GM04504 (cell line): ENCODE measurements at places on chromosomes 3 and 15.

DNA sequence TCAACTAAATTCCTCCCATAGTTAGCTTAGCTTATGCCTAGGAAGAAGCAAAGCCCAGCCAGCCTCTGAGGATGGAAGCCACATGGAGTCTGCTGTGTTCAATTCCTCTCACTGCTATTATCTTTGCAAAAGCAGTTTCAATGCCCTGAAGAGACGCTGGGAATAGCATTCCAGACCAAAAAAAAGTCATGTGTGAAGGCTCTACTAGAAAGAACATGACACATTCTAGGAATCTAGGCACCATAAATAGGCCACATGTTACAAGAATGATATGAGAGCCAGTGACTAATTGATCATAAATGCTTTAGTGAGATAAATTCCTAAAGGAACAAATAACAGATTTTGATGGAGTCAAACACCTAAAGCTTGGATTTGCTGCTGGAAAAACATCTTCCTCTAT lies 800.8 kb downstream of the TUSC7 start:
- peak; percentile 35 for DNase-seq

- DNase-seq, result peak; percentile 24
Measured at GRCh38 chr15:61835496-61836106, 224.6 kb downstream of the VPS13C start.

DNA sequence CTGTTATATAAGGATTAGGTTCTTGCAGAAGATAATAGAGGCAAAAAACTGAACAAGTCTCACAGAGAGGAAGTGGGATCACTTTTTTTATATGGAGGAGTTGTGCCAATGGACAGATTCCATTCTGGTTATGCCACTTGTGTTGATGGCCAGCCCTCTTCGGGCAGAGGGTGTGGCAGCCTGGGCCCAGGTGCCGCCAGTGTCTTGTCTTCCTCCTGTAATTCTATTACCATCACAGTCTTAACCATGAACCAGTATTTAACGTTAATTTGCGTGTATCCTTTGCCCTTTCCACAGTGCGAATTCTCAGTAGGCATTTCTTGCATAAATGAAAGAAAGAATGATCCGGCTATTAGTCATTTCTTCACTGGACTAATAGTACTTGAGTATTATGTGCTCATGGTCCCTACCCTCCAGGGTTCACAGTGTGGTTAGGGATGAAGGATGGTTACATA lies 7.0 kb upstream of the USP4 start:
- DNase-seq, result no peak

GRCh38 chr3:177521305-177521704 lies 324.0 kb upstream of the TBL1XR1 start:
- DNase-seq, result no peak

- DNase-seq, result no peak
Measured at GRCh38 chr15:75895731-75896130, 7.9 kb upstream of the FBXO22 start.

GRCh38 chr15:70029297-70029701 lies 68.4 kb downstream of the TLE3 start:
- no peak for DNase-seq

DNA sequence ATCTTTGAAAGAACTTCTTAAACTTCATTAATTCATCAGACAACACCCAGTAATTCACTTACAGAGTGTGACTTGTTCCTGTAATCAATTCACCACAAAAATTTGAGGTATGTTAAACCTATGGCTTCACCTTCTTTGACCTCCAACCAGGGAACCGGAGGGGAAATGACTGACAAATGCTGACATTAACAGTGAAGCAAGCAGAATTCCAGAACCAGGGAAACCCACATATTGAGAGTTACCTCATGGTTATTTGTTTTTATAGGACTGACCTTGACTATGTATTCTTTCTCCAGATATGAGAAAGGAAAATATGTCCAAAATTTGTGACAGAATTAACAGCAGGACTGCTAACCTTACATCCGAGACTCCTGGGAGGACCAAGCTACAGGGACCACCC lies 2.7 kb downstream of the P3H2 start:
- DNase-seq, result no peak

GRCh38 chr15:71788646-71789579 lies 21.4 kb upstream of the NR2E3 start:
- DNase-seq, result no peak

DNA sequence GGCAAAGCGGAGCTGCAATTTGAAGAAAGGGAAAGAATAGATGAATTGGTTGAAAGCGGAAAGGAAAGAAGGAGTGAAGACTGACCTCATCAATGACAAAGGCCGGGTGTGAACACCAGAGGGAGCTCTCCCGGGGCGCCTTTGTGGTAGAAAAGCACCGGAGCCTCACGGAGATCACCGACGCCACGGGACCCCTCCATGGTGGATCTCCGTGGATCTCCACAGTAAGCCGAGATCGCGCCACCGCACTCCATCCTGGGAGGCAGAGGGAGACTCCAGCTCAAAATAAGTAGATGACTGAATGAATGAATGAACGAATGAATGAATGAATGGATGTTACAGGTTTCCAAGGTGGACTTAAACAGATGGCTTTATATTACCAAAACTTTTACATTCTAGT lies 25.0 kb downstream of the GPR160 start:
- DNase-seq, result no peak

GRCh38 chr15:90873998-90874605 lies 5.7 kb downstream of the FURIN start:
- no peak for DNase-seq

DNA sequence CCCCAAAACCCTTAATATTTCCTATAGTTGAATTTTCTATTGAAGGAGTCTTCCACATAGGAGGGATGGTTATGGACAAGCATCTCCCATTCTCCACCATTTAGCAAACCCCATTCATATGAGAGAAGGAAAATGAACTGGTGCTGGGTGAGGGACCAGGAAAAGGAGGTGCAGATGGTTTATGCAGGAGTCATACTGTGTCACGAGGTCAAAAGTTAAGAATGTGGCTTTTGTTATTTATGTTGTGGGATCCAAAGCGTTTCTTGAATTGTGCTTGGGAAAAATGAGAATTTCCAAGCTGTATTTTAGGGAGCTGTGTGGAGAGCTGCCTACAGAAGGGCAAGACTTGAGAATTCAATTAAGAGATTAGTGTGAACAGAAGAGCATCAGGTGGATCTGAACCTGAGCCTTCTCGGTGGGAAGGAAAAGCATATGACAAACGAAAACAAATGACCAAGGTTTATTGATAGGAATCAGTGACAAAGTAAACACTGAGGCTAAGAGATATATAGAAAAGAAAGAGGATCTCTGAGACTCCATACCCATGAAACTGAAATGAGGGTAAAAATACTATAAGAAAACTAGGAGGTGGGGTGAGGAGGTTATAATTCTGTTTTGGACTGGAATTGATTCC lies 473.3 kb upstream of the NR2F2 start:
- no peak for DNase-seq

DNA sequence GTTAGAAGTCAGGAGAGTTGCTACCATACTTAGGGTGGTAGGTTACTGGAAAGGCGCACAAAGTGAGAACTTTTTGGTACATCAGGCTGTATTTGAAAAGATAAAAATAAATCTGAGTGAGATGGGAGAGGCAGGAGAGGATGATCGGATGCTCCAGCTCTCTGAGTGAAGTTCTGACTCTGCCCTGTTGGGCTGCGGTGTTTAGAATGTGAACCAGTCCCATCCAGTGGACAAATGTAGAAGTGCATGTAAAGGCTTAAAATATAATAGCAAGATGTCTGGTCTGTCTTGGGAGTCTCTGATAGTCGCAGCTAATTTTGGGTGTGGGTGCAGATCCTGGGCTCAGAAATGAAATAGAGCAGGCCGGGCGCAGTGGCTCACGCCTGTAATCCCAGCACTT lies 30.4 kb downstream of the ACKR2 start:
- DNase-seq, result peak; percentile 32

- no peak for DNase-seq
Measured at GRCh38 chr3:148861277-148861869, 3.7 kb upstream of the CPA3 start.

- DNase-seq, result peak; percentile 63
Measured at GRCh38 chr15:50145451-50145872, 26.4 kb upstream of the ATP8B4 start.

DNA sequence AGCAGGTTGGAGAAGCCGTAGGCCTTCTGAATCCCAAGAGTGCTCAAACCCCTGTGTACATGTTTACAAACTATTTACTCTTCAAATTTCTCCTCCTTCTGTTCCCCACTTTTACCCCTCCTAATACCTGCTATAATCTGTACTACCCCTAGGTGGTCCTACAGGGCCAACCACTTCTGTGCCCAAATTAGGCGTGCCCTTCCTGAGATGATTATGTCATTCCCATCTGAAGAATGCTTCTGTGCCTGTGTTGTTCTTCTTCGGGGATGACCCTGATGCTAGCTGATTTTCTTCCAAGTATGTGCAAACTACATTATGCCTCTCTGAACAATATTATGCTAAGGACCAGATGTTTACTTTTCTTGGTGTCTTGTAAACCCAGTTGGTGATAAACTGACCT lies 20.5 kb downstream of the RBP2 start:
- DNase-seq, result no peak

DNA sequence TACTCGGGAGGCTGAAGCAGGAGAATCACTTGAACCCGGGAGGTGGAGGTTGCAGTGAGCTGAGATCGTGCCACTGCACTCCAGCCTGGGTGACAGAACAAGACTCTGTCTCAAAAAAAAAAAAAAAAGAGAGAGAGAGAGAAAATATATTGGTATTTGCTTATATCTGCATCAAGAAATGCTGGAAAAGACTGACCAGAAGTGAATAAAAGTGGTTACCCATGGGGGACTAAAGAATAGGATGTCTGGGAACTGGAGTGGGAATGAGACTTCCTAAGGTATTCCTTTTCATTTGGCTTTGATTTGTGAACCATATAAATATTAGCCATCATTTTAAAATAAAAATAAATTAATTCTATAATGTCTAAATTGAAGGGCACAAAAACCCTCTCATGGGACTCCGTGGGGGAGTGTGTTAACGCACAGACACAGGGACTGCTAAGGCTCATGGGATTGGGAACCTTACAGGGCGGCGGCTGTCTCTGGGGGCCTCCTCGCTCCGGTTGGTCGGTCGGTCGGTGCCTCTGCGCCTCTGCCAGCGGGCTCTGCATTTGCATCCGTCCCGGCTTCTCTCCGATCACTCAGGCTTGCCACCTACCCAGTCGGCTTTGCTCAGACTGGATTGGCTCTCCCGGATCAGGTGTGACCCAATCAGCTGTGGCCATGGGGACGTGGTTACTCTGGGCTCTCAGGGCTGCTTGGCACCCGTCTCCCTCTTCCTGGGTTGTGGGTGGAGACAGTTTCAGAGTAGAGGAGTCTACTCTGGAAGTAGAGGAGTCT lies 12.7 kb upstream of the TSPAN3 start:
- DNase-seq, result no peak

DNA sequence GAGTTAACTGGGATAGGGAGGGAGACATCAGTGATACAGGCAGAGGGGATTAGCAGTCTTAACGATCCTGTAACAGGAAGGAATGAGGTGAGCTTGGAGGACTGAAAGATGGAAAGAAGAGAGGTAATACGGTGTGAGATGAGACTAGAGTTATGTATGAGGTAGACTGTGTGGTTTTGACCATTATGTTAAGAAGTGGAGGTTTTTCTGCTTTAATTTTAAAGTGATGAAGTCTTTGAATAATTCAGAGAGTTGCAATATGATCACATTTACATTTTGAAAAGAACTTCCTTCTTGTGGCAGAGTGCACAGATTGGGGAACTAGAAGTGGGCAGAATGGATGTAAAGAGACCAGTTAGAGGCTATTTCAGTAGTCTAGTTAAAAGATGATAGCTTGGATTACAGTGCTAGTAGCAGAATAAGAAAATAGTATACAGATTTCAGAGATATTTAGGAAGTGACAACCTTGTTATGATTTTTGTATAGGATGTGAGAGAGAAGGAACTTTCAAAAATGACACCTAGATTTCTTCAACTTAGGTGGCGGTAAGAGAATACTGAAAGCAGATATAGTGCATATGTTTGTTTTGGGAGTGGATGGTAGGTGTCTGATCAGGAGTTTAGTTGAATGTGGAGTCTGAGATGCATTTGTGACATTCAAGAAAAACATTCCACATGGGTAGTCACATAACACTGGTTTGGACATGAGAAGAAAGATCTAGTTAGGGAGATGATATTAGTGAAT lies 40.5 kb downstream of the STT3B start:
- no peak for DNase-seq

- no peak for DNase-seq
Measured at GRCh38 chr3:61776390-61776789, 215.0 kb downstream of the PTPRG start.

DNA sequence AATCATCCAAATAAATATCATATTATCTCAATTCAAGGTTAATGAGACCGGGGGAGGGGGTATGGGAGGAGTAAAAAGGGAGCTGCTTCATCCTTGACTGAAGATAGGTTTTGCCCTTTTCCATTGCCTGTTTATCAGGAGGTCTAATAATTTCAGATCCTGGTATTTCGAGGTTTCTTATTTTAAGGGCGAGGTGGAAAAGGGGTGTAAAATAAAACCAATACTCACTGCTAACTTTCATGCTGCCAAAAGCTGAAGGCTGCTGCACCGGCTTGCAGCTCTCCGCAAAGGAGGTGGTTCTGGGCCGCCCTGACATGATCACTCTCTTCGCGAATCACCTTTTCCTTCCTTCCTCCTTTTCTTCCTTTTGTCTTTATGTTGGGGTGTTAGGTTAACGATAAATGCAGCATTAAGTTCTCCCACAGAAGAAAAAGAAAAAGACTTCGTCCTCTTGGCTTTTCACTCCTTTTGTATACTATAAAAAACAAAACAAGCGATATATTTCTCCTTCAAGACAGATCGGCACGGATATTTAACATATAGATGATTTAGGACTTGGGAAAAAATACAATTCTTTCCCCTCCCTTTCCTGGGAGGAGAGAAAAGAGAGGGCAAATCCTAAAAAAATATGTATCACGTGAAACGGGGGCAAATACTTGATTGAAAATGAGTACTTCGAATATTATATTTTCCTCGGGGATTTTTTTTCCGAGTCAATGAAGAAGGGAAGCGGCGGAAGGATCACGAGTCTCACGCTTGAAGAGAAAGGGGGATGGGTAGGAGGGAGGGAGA lies 932 bp downstream of the GSK3B start:
- peak; percentile 60 for DNase-seq

DNA sequence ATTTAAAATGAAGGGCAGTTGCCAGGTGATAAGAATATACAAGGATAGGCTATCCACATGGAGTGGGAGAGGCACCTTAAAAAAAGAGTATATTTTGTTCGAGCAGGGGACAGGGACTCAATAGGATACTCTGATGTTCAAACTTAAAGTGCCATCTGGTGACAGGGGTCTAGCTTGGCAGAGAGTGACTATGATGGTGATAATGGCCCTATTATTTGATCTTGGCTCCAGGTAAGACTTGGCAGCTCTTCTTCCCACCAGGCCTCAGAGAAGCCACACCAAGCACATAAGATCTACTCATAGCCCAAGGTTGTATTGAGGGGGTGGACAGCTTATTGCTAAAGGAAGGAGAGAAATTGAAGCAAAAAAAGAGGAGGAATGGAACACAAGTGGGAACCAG lies 109.0 kb upstream of the MANF start:
- DNase-seq, result no peak

DNA sequence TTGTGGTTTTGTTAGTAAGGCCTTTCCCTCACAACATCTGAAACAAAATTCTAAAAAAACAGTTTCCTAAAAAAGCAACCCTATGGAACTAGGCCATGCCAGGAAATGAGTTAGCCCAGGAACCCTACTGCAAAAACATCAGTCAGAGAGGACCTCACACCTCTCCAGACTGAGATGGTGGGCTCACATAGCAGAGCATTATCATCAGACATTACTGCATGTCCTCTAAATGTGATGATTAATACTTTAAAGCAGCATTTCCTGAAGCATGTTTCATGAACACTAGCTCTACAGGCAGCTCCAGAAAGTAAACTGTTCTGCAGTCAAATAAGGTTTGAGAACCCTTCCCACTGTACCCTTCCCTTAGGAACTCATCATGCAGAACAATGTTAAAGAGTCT lies 232.3 kb upstream of the MRPL3 start:
- no peak for DNase-seq

GRCh38 chr3:6989608-6990291 lies 128.8 kb downstream of the GRM7 start:
- DNase-seq, result no peak
